Activated T-cell treated with anti-CD3 and anti-CD28 coated beads, Interleukin-2, amount 50 U/mL, for 1 hour (primary cell): ENCODE measurements at places on chromosomes 6 and 20.

- DNase-seq, result no peak
Observed at GRCh38 chr6:130032758-130033340, 14.5 kb downstream of the L3MBTL3 start.

DNA sequence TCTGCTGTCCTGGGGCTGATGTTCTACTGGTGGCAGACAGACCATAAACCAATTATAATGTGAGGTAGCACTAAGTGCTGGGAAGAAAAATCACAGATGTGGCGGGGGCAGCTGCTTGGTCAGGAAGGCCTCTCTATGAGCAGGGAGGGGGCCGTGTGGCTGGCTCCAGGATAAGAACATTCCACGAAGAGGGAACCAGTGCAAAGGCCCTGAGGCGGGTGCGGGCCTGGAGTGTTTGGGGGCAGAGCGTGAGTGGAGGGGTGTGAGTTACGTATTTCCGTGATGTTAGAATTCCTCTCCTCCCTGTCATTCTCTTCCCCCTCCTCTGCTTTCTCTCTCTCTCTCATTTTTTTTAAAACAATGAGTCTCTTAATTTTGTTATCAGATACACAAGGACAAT, 67.2 kb downstream of the CEBPB start:
- DNase-seq, result no peak

GRCh38 chr6:170111141-170111664, 179.7 kb downstream of the DLL1 start:
- no peak for DNase-seq

DNA sequence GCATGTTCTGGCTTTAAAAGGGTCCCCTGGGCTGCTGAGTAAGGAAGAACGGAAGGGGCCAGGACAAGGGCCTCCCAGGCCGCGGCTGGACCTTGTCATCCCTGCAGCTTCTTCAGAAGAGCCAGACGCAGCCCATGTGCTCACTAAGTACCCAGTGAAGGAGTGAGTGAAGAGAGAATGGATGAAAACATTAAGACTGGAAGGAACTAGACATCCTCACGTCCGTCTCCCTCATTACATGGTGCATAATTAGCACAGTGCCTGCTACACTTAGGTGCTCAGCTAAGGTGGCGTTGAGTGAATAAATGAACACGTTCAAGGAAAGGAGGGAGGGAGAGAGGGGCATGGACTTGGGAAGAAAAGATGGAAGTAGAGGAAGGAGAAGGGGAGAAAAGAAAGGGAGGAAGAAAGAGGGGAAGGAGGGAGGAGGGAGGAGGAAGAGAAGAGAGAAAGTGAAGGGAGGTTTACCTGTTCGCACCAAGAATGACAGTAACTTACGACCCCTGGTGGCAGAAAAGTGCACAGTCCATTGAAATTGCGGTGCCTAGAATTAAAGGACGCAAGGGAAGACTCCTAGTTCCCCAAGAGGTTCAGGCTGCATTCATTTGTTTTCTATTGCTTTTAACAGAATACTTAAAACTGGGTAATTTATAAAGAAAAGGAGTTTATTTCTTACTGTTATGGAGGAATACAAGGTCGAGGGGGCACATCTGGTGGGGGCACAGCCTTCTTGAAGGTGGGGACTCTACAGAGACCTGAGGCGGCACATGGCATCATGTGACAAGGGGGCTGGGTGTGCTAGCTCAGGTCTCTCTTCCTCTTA, 8.0 kb downstream of the TP53RK start:
- peak; percentile 63 for DNase-seq

DNA sequence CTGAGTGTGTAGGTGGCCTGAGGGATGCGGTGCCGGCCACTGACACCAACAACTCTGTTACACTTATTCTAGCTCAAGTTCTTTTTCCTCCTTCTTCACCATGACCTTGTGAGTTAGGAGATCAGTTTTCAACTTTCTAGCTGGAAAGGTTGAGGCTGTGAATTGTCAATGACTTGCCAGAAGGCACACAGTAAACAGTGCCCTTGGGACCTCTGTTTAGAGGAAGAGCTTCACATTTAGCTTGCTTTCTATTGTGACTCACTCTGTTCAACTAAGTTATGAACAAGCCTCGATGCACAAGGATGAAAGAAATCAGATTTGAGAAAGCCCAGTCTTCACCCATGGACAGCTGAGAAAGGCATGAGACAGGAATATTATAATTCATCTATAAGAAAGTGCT, 455.6 kb downstream of the MAFB start:
- no peak for DNase-seq

DNA sequence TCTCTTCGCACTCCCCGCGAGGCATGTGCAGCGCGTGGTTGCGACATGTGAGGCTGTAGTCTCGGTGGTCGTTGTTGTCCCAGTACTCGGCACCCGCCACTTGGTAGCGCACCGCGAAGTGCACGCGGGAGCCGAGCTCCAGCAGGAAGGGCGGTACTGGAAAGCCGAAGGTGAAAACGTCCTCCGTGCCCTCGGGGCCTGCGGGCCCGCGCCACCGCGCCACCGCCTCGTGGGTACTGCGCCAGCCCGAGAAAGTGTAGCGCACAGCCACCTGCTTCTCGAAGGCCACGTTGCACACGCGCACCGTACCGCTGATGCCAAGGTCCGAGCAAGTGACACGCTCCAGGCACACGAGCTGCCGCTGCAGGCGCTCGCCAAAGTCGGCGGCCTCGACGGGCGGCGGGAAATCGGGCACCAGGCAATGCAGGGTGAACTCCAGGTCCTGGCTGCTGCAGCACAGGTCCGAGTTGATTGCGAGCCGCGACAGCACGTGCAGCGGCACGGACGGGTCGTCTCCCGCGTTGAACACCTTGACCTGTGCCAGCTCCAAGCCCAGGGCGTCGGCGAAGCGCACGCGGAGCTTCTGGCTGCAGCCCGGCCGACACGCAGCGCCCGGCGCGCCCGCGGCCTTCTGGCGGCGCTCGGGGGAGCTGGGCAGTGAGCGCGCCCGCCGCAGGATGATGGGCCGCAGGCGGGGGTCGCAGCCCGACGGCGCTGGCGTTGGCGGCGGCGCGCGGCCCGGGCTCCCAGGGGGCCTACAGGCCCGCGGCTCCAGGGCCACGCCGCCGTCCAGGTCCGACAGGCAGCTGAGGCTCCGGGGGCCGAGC, 840 bp downstream of the PPP1R3D start:
- DNase-seq, result peak; percentile 21

DNA sequence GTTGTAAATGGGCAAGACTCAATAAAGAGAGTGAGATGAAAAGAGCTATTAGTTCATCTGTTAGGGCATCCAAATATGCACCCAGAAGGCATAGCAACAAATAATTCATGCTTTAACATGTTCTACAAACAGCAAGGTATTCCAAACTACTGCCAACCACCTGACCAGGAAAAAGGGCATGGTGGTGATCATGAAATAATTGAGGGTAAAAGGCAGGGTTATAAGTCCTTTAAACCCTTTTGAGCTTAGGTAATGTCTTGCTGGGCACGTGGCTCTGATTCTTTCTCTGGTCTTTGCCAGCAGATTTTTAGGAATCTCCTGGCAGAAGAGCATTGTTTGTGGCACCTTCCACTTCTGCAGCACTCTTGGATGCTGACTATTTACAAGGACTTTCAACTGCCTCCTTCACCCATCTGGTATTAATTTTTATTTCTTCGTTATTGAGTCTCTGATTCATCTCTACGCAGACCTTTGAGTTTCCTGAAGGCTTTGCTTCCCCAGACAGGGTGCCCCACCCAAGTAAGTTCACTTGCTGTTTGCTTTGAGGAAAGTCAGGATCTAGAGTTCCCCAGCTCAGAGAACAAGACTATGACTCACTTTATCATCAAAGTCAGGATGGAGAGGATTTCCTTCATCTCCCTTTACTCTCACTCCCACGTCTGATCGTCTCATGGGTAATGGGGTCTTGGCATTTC, 83.4 kb upstream of the NEDD9 start:
- no peak for DNase-seq

DNA sequence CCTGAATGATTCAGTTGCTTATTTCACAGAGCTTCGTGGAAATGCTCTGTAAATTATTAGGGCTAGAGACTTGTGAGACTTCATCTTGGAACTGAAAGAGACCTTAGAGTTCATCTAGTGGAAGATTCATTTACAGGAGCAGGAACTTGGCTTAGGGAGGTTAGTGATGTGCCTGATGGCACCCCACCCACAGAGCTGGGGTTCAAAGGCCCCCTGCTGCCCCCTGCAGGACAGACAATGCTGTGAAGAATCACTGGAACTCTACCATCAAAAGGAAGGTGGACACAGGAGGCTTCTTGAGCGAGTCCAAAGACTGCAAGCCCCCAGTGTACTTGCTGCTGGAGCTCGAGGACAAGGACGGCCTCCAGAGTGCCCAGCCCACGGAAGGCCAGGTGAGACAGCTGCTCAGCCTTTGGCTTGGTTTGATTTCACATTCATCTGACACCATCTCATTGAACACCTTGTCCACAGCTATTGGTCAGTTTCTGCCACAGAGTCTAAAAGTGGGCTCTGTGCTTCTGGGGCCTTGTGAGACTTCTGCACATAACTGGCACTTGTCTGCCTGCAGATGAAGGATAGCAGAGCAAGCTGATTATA, 25.1 kb downstream of the MYBL2 start:
- peak; percentile 51 for DNase-seq

DNA sequence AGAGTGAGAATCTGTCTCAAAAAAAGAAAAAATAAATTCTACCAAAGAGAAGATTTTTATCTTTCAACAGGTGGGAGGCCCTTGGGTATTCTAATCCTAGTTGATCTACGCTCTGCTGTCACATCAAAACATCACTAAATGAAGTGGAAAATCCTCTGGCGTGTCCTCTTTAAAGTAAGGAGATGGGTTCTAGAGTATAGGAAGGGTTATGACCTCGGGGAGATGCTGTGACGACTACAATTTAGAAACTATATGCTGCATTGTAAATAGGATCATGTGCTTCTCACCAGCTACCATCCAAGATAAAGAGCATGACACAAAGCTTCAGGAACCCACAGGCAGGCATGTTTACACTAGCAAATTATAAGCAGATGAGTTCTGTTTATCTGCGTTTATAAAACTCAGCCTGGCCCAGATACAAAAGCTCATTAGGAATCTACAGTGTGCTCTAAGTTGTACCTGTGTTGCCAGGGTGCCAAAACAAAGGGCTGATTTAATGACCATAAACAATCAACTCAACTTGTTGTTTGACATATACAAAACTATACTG, 197.1 kb upstream of the PLN start:
- no peak for DNase-seq

GRCh38 chr20:23130622-23131140, 44.6 kb upstream of the CD93 start:
- no peak for DNase-seq

- no peak for DNase-seq
Observed at GRCh38 chr20:57038608-57039440, 227.6 kb downstream of the BMP7 start.

DNA sequence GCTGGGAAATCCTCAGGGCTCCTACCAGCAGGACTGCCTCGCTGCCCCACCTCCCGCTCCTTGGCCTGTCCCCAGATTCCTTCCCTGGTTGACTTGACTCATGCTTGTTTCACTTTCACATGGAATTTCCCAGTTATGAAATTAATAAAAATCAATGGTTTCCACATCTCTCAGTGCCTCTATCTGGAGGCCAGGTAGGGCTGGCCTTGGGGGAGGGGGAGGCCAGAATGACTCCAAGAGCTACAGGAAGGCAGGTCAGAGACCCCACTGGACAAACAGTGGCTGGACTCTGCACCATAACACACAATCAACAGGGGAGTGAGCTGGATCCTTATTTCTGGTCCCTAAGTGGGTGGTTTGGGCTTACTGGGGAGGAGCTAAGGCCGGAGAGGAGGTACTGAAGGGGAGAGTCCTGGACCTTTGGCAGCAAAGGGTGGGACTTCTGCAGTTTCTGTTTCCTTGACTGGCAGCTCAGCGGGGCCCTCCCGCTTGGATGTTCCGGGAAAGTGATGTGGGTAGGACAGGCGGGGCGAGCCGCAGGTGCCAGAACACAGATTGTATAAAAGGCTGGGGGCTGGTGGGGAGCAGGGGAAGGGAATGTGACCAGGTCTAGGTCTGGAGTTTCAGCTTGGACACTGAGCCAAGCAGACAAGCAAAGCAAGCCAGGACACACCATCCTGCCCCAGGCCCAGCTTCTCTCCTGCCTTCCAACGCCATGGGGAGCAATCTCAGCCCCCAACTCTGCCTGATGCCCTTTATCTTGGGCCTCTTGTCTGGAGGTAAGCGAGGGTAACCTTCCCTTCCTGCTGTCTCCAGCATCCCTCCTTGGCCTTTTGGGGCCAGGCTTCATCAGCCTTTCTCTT, at the start of gene CFB:
Gene CFB, plus strand, starts transcription at position 589 of the 863 bp plus-strand sequence. Its CDS starts 127 bp downstream, at position 716.
- DNase-seq, result no peak

DNA sequence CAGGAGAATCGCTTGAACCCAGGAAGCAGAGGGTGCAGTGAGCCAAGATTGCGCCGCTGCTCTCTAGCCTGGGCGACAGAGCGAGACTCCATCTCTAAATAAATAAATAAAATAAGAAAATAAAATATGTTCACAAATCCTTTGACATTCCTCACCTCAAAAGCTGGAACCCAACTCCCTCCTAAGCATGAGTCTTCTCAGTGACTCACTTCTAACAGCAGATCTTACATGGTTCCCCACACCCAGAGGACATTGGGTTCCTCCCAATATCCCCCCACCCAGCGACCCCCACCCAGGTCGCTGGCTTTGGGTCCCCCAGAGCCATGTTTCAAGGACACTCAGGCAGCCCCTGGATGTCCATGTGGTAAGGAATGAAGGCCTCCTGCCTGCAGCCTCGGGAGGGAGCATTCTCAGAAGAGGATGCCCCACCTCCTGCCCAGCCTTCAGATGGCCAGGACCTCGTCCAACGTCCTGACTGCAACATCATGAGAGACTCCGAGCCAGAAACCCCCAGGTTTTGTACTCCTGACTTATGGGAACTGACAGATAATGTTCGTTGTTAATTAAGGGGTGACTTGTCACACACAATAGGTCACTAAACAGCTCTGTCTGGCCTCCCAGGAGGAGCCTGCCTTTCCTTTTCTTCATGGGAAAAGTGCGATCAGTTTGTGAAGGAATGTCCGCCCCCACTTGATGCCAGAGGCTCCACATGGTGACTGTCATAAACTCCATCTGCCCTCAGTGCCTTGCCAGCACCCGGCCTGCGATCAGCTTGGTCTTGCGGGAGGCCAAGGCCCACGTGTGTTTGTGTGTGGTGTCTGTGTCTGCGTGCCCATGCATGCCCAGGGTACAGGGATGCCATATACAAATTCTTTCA, 10.1 kb upstream of the GMEB2 start:
- no peak for DNase-seq

DNA sequence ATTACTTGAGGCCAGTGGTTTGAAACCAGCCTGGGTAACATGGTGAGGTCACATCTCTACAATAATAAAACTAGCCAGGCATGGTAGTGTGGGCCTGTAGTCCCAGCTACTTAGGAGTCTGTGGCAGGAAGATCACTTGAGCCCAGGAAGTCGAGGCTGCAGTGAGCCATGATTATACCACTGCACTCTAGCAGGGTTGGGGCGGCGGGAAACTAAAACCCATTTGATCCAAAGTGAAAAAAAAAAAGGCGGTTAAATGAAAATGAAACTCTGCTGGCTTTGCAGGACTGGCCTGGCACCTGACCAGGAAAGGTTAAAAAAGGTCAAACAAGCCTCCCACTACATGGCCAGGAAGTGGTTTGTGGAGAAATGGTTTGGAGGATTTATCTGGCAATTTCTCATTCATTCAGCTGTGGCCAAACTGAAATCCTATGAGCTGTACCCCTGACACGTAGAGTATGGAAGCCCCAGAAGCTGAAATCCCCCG, 36.6 kb downstream of the MTRES1 start:
- DNase-seq, result no peak
